Activated T-cell treated with anti-CD3 and anti-CD28 coated beads, Interleukin-2, amount 50 U/mL, for 24 hours (primary cell): ENCODE measurements at places on chromosomes 16 and 17.
A peak's percentile ranks its signal among the peaks of the same experiment; 100 is the strongest.

DNA sequence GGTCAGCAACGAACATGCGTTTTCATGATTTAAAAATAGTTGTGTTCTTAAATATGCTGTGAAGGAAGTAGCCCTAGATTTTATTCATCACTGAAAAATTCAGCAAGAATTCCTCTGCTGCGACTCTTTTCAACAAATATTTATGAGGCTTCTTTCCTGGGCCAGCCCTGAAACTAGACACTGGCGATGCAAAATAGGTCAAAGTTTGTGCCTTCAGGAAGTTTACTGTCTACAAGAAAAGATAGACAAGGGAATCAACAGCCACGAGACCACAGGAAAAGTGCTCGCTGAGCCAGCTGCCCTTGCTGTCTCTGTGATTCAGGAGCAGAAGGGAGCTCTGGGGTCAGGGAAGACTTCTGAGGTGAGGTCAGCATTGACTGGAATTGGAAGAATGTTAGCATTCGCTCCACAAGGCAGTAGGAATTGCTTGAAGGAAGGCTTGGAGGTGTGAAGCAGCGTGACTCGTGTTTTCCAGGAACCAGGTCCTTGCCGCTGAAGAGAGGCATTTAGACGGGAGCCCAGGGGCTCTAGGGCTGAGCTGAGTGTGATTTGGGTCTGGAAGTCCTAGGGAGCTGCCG lies 1.9 kb upstream of the RPL26 start:
- no peak for DNase-seq
- H3K4me1 ChIP-seq: peaks cover 36% of the 10 kb centered on the region
- peaks cover 32% of the 10 kb centered on the region for H3K36me3 ChIP-seq
- peak overlapping the region; percentile 100 for H3K4me3 ChIP-seq
- H3K27me3 ChIP-seq: no peaks in the 10 kb centered on the region
- H3K27ac ChIP-seq: peak overlapping the region; percentile 47

GRCh38 chr17:77145612-77146245 lies 5.0 kb downstream of the SEC14L1 start:
- no peaks in the 10 kb centered on the region for H3K27me3 ChIP-seq
- H3K4me1 ChIP-seq: peaks cover 69% of the 10 kb centered on the region
- peaks cover 77% of the 10 kb centered on the region for H3K36me3 ChIP-seq
- peak overlapping the region; percentile 50 for H3K27ac ChIP-seq
- no peak for DNase-seq

DNA sequence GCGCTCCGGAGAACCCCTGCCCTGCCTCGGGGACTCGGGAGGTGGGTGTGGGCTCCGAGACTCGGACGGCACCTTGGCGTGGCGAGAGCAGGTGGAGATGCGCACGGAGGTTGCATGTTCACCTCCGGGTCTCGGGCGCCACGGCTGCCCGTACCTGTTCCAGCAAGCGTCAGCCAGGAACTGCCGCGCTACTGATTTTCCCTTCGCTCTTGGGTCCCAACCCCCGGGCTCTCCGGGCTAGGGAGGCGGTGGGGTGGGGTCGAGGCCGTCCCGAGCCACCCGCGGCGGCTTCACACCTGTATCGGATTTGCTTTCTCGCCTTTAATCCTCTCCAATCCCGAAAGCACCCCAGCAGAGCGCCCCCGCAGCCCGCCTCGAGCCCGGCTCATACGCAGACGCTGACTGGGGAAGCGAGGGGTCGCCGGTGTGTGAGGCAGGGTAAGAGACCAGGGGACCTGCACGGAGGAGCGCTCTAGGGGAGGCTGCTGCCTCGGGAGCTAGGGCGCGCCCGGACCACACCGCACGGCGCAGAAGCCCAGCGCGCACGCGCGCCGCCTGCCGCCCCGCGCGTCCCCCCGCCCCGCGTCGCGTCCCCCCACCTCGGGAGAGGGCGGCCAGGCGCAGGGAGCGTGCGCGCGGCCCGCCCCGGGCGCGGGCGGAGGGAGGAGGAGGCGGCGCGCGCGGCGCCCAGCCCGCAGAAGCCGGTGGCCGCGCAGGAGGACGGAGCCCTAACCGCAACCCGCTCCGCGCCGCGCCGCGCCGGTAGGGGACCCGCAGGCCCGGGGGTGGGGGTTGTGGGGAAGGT lies at the start of gene DUSP14:
TSS of gene DUSP14 (plus strand) at position 695 of the 805 bp plus-strand sequence. CDS start 22,382 bp downstream, outside the sequence.
- H3K4me3 ChIP-seq: peak within 1 kb of the TSS; percentile 88
- no peaks in the 10 kb centered on the region for H3K27me3 ChIP-seq
- peaks cover 5% of the 10 kb centered on the region for H3K36me3 ChIP-seq
- peak; percentile 87 for DNase-seq
- peak within 1 kb of the TSS; percentile 95 for H3K27ac ChIP-seq

DNA sequence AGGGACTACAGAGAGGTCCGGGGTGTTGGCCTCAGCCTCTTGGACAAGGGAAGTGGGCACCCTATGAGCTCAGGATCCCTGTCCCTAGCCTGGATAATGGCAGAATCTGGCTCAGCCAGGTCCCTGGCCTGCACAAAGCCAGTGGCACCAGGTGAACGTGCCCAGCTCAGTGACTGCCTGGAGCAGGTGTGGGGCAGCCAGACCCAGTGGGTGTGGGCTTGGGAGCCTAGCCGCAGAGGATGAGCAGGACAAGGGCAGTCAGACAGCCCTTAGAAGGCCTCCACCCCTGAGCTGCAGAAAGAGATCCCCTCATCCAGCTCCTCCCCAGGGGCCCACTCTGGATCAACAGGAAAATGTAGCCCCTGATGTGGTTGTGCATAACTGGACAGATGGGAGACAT lies 585.3 kb downstream of the KCNJ18 start:
- H3K27me3 ChIP-seq: no peaks in the 10 kb centered on the region
- no peak for DNase-seq
- H3K36me3 ChIP-seq: no peaks in the 10 kb centered on the region
- no peak overlapping the region for H3K27ac ChIP-seq
- H3K4me1 ChIP-seq: no peaks in the 10 kb centered on the region
- no peak overlapping the region for H3K4me3 ChIP-seq

DNA sequence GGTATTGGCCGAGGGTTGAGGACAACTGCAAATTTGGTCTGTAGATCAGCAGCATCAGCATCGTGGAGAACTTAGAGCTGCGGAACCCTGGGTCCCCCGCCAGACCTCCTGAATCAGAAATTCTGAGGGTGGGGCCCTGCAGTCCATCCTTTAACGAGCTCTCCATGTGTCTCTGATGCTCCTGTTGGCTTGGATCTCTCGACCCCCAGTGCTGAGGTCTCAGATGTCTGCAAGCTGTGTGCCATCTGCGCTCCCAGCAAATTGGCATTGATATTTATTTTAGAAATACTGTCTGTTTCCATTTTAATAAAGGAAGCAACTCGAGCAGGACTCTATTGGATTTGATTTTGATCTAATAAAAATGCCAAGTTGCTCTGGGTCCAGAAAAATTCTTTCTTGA lies 250.0 kb downstream of the KATNIP start:
- no peak for DNase-seq
- H3K4me3 ChIP-seq: no peak overlapping the region
- peaks cover 2% of the 10 kb centered on the region for H3K4me1 ChIP-seq
- H3K27ac ChIP-seq: no peak overlapping the region
- H3K27me3 ChIP-seq: peaks cover 39% of the 10 kb centered on the region
- no peaks in the 10 kb centered on the region for H3K36me3 ChIP-seq

- peaks cover 20% of the 10 kb centered on the region for H3K4me1 ChIP-seq
- no peak overlapping the region for H3K27ac ChIP-seq
- H3K4me3 ChIP-seq: peak overlapping the region; percentile 65
- H3K36me3 ChIP-seq: no peaks in the 10 kb centered on the region
- DNase-seq: peak; percentile 49
Measured at GRCh38 chr17:46818929-46819859, 702 bp upstream of the WNT3 start.

GRCh38 chr16:75379339-75379738 lies 54.0 kb downstream of the CFDP1 start:
- peaks cover 57% of the 10 kb centered on the region for H3K4me1 ChIP-seq
- peak overlapping the region; percentile 39 for H3K4me3 ChIP-seq
- no peaks in the 10 kb centered on the region for H3K27me3 ChIP-seq
- peak overlapping the region; percentile 81 for H3K27ac ChIP-seq

DNA sequence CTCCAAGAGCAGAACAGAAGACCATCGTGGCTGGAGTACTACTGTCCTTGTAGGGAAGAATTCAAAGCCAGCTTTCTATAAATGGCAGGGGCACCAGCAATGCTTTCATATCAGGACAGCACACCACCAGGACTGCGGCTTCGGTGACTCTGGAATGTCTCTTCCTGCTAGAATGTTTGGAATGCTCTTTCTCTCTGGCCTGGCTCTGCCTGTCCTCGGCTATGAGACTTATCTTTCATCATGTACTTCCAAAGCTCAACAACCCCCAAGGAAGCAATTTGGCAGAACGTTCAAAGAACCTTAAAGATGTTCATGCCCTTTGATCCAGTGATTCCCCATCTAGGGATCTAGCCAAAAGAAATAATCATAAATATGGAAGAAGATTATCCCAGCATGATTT lies 52.7 kb upstream of the NOG start:
- no peak overlapping the region for H3K27ac ChIP-seq
- no peak for DNase-seq
- H3K4me3 ChIP-seq: no peak overlapping the region
- H3K36me3 ChIP-seq: no peaks in the 10 kb centered on the region
- H3K4me1 ChIP-seq: no peaks in the 10 kb centered on the region

- H3K27me3 ChIP-seq: peaks cover 3% of the 10 kb centered on the region
- no peak for DNase-seq
- H3K36me3 ChIP-seq: no peaks in the 10 kb centered on the region
- peaks cover 2% of the 10 kb centered on the region for H3K4me1 ChIP-seq
- H3K4me3 ChIP-seq: no peak overlapping the region
- no peak overlapping the region for H3K27ac ChIP-seq
Measured at GRCh38 chr16:79540825-79541595, 59.5 kb downstream of the MAF start.

GRCh38 chr17:82283208-82283749 lies 9.8 kb upstream of the CSNK1D start:
- H3K27me3 ChIP-seq: no peaks in the 10 kb centered on the region
- H3K4me1 ChIP-seq: peaks cover 46% of the 10 kb centered on the region
- no peaks in the 10 kb centered on the region for H3K36me3 ChIP-seq
- H3K4me3 ChIP-seq: peak overlapping the region; percentile 45
- peak overlapping the region; percentile 69 for H3K27ac ChIP-seq

DNA sequence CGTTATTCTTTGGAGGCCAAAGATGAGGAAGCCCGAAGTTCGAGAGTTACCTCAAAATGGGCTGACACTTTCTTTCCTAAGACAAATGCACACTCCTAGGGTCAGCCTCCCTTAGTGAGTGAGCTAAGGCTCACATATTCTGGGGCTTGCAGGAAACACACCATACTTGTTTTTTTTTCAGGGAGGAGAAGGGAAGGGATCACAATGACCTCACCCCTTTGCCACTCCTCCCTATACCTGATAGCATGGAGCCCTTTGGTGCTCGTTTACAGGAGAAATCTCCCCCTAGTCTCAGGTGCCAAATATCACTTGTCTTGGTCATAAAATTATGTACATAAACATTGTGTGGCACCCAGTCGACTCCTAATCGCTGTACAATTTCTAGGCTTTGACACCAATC lies 4.6 kb upstream of the TMEM100 start:
- no peak overlapping the region for H3K4me3 ChIP-seq
- no peak overlapping the region for H3K27ac ChIP-seq
- peaks cover 88% of the 10 kb centered on the region for H3K27me3 ChIP-seq
